ENCODE measurements at places on chromosomes 2 and 18.

DNA sequence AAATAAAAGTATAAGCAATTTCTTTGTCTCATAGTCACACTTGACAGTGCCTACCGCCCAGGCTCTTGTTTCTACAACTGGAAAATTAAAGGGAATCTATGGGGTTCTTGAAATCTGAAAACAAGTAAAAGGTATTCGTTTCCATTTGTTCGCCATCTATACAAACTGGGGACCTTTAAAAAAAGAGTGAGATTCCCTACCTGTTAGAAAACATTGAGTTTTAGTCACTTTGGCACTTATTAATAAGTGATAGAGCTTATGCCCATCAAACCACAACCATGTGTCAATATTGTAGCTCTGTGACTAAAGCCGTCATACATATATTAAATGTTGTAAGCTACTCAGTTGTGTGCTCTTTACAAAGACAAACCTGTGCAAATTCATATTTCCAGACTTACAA, 13.2 kb downstream of the FN1 start:
- DNase-seq, result no peak

GRCh38 chr18:13482618-13482945, 243.8 kb downstream of the FAM210A start:
- no peak for DNase-seq

- DNase-seq, result no peak
Measured at GRCh38 chr2:140422759-140423158, 1642.6 kb upstream of the NXPH2 start.

DNA sequence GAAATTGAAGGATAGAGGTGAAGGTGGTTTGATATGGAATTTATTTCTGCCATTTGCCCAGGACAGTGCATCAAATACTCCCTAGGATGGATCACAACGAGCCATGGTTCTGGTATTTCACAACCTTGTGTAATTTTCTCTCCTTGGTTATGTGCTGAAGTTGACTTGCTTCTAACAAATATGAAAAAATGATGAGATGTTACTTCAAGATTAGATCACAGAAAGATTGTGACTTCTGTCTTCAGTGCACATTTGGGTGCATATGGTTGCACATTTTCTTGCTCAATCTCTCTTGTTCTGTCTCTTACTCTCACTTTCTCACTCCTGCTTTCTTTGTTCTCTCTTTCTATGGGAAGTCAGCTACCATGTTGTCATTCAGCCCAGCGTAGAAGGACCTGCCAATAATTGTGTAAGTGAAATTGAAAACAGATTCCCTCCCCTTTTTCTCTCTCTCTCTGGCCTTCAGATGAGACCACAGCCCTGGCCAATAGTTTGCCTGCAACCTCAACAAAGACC, 104.6 kb upstream of the RMDN2 start:
- DNase-seq, result no peak

GRCh38 chr2:231616296-231616695, 23.6 kb downstream of the TEX44 start:
- no peak for DNase-seq

DNA sequence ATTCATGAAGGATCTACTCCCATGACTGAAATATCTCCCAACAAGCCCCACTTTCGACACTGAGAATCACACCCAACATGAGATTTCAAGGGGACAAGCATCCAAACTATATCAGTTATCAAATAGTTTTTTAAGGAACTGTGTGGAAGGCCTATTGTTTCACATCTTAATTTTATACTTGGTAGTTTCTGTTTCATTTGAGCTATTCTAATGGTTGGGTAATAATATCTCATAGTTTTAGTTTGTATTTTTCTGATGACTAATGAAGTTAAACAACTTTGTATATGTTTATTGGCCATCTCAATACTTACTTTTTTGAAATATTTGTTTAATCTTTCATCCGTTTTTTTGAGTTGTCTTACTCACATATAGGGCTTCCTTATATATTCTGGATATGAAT, 135.0 kb downstream of the SCG2 start:
- peak; percentile 31 for DNase-seq

- DNase-seq, result peak; percentile 38
Measured at GRCh38 chr2:29920130-29920577, 1.2 kb downstream of the ALK start.

DNA sequence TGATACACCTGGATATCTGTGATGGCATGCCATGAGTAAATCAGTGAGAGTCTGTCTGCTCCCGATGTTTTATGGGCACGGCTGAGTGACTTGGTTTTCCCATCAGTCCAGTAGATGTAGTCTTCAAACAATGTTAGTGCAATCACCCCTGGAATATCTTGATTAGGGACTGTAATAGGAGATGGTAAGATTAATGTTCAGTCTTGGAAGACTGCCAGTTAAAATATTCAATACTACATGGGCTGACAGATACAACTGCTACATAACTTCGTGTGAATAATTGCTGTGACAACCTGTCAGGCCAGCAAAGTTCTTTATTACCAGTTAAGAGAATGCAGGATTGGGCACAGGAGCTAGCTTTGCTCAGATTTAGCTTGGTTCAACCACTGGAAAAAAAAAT, 1673.3 kb downstream of the LRP1B start:
- no peak for DNase-seq

DNA sequence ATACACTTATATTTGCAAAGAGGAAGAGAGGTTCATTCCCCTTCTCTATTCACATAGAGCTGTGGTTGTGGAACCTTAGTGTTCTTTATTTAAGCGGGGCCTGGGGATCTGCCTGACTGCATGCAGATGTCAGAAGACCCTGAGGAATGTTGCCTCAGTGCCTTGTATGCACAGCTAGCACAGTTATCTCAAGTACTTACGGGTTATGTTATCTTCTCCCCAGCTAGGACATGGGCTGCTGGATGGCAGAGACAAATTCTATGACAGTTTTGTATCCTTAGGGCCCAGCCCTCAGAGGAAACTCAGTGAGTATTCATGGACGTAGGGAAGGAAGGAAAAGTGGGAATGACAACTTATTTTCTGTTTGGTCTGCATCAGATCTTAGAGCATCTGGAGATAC, 37.7 kb upstream of the RTN4 start:
- peak; percentile 26 for DNase-seq

DNA sequence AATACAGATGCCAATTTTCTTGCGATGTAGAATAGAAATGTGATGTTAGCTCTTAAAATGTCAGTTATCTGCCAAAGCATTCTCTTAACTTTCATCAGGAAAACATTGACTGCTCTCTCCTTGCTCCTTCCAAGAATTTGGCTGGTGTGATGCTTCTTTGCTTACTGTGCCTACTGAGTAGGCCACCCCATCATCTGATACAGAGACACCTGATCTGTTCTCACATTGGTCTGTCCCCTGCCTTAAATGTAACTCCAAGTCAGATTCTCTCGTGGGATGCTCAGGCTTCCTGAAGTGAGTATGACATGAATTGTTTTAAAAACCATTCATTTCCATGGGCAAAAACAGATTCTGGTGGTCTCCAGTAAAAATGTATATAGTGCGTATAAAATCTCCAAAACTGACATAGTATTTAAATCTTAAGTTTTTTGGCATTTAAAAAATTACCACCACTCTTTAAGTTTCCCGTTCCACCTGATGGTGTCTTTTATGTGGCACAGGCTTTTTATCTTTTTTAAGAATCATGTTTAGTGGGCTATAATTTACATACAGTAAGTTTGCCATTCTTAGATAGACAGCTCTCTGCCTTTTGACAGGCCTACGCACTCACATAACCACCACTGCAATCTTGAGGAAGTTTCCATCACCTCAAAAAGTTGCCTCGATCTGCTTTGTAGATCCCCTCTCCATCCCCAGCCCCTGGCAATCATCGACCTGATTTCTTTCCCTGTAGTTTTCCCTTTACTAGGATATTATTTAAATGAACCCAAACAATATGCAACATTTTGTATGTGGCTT, 36.6 kb downstream of the UBE2F start:
- no peak for DNase-seq

DNA sequence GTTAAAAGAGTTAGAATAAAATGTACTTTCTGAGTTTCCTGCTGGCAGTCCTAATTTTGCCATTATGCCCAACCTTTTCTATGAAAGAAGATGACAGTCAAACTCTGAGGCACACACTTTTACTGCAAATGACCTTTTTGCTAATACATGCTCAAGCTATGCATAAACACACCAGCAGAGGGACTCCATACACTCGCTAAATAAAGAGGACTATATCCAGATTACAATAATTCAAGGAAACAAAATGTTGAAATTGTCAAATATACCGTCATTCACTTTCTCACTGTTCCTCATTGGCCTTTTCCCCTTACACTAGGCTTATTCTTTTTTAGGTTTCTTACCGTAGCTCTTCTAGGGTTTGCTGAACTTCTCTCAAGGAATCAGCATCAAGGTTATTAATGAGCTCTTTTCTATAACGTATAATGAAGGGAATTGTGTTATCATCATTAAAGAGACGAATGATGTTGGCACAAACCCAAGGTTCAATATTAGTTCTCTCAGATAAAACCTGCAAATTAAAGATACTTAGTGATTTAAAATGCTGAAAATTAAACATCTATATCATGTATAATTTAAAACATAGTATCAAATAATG, 25.7 kb downstream of the SRBD1 start:
- peak; percentile 64 for DNase-seq

Measured in fibroblast of villous mesenchyme (primary cell).